ENCODE measurements at places on chromosomes 7 and 10.

DNA sequence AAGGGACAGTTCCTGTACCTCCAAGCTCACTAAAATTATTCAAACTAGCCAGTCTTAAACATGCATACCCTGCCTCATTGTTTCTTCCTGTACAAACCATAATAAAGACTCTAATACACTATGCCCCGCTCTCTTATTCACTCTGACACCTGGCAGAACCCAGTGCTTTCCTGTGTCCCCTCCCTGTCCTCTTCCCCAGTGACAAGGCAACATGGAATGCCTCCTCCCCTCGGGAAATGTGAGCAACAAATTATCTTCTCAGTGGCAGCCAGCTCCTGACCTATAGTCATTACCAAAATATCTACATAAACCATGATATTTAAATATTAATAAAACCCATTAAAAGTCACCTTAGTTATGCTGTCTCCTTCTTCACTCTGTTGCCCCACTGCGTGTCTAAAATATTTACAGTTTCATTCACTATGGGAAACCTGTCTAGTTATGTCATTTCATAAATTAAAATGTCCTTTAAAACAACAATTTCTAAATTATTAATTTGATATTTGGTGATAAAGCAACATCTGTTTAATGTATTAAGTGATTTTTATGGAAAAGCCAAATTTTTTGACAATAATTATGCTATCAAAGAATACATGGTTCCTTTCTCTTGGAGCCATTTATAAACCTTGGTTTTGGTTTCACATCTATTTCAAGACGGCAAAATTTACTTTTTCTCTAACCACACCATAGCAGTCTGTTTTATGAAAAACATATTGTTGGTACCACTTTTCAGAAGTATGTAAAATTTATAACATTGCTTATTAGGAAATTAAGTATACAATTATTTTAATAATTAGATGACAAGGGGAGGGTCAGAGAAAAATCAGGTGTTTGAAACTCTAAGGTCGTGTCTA, 1355.2 kb downstream of the XPNPEP1 start:
- no peaks in the 10 kb centered on the region for H3K4me1 ChIP-seq
- H3K27ac ChIP-seq = no peak overlapping the region
- H3K4me3 ChIP-seq = no peak overlapping the region
- no peaks in the 10 kb centered on the region for H3K36me3 ChIP-seq
- no peak for DNase-seq
- no peaks in the 10 kb centered on the region for H3K27me3 ChIP-seq

DNA sequence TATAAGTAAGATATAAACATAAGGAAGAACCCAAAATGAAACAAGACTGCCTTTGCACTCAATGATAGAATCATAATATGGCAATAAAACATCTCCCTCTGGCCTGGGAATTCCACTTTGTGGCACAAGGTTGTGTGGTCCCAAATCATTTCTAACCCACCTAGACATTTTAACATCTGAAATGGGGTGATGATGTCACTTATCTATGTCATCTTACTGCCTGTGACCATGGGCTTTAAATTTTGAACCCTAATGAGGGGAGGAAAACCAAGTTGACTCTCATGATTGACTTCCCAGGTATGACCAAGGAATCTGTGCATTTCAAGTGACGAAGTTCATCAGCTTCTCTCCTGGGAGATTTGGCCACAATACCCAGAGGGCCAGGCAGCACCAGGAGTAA, 24.5 kb upstream of the ACSM6 start:
- no peaks in the 10 kb centered on the region for H3K36me3 ChIP-seq
- H3K27me3 ChIP-seq = no peaks in the 10 kb centered on the region
- no peak for DNase-seq
- H3K27ac ChIP-seq = no peak overlapping the region
- no peaks in the 10 kb centered on the region for H3K4me1 ChIP-seq

DNA sequence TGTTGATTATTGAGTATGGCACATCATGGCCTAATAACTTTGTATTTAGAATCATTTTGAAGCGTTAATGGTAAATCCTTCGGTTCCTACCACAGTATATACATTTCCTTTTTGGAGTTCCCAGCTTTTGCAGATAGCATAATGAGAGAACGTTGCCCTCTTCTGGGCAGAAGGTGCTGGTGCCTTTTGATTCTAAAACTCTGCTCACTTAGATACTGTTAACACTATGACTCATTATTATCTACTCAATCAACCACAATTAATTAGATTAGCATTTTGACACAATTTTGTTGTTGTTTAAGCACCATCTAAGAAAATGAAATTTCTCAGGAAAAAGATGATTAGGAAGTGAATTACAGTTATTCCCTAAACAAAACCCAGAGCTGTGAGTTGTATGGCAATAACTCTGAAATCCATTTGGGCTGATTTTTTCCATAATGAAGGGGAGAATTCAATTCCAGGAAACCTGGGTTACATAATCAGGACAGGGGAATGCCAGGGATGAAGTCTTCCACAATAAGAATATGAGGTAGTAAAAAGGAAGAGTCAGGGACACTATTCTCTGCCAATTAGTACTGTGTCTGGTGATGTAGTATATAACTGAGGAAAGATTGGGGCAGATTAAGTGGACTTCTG, 11.5 kb upstream of the DLD start:
- H3K4me1 ChIP-seq = peaks cover 5% of the 10 kb centered on the region
- H3K27ac ChIP-seq = no peak overlapping the region
- no peaks in the 10 kb centered on the region for H3K36me3 ChIP-seq
- DNase-seq = peak; percentile 8

DNA sequence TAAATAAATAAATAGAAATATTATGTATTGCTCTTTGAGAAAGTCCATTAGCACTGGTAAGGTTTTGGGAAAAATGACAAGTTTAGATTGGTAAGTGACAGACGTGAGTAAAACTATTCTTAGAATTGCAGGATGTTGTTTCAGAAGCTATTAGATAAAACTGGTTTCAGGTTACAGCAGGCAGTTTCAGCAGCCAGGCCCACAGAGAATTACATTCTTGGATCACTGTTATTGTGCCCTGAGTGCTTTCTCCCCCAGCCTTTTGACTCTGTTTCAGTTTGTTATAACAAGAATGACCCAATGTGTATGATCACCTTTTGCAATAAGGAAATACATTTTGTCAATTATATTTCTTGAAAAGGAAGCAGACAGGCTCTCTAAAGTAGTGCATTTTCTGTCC, 86.5 kb downstream of the DKK1 start:
- H3K27ac ChIP-seq = no peak overlapping the region
- H3K36me3 ChIP-seq = no peaks in the 10 kb centered on the region
- no peak for DNase-seq
- H3K4me1 ChIP-seq = no peaks in the 10 kb centered on the region
- H3K27me3 ChIP-seq = no peaks in the 10 kb centered on the region

DNA sequence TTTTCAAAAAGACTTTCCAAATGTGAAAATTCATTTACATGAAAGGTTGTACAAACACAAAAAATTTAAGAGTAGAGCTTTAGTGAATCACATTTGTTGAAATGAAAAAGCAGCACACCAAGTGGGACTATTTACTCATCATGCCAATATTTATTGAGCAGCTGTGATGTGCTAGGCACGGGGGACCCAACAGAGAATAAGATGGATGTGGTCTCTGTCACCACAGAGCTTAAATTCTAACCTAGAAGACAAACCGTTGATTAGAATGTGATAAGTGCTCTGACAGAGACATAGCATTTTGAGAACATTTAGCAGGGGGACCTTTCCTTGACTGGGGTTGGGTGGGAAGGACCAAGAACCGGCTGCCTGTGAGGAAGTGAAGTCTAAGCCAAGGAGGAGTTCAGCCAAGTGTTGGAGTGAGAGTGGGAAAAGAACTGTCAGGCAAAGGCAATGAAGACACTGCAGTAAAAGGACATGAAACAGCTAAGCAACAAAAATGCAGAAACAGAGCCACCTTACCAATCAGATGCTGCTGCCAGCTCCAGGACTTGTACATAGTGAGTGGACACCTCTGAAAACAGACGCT, 19.1 kb downstream of the ADAM12 start:
- no peak overlapping the region for H3K27ac ChIP-seq
- H3K27me3 ChIP-seq = no peaks in the 10 kb centered on the region
- no peak overlapping the region for H3K4me3 ChIP-seq
- no peaks in the 10 kb centered on the region for H3K36me3 ChIP-seq
